ENCODE measurements at places on chromosomes 1 and 21.

DNA sequence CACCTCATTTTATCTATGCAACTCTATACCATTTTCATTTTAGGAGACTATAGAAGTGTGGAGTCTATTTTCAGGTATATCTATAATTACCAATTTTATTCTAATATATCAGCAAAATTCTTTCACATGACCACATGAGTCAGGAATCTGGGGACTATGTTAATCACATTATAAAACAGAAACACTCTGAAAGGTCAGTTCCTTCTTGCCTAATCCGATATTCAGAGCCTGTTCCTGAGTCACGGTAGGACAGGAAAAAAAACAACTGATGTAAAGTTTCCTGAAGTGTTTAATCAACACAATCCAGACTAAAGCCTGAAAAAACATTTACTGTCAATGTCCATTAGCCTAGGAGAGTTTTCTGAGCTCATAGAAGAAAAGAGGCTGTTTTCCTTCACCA, 1902.3 kb downstream of the NCAM2 start:
- DNase-seq: no peak

DNA sequence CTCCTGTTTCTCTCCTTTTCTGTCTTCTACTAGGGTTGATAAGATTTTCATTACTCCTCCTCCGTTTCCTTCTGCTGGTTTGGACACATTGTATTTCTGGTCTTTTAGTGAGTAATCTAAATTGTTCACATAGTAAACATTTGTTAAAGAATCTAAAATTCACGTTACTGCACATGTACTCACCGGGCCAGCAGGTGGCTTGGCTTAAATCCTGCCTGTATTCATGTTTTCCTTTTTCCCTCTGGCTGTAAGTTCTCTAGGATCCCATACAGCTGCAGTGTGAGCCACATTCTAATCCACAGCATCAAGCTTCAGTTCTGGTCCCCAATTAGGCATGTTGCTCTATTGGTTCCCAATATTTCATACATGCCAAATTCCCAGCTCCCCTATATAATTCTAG, 958.3 kb downstream of the ADGRL2 start:
- no peak for DNase-seq

DNA sequence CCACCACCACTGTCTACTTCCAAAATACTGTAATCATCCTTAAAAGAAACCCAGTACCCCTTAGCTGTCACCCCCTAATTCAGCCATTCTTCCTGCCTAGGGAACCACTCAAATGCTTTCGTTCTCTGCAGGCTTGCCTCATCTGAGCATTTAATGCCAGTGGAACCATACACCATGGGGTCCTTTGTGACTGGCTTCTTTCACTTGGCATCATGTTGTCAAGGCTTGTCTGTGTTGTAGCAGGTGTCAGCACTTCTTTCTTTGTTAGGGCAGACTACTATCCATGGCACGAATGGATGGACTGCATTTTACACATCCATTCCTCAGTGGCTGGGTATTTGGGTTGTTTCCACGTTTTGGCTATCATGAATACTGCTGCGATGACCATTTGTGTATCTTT, 28.5 kb downstream of the SH3BGR start:
- DNase-seq: no peak

DNA sequence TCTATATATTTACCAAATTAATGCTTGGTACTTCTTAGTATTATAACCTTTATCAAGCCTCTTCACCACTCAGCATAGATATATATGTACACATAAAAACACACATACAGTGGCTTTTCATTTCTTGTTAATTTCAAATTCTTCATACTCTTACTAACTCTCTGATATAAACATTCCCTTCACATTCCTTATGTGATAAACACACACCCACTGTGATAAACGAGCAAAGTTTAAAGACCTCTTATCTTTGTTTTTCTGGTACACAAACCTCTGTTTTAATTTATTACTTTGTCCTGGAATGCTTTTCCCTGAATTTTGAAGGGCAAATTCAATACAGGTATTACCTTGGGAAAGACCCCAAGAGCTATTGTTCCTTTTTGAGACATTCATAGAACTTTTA, 379.1 kb upstream of the TMPRSS15 start:
- no peak for DNase-seq

DNA sequence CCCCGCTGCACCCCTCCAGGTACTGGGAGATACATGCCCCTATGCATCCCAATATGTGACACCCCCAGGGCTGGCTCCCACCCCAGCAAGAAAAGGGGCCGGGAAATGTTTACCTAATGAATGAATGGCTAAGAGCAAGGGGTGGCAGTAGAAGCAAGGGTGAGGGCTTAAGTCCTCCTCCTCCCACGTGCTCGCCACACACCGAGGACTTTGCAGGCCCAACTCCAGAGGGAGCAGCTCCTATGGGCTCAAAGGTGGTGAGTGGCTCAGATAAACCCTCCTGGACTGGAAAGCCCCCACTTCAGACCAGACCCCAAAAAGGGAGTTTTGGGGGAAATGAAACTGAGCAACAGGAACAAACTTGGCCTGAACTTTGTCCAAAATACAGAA, 11.4 kb downstream of the SLC45A3 start:
- no peak for DNase-seq

DNA sequence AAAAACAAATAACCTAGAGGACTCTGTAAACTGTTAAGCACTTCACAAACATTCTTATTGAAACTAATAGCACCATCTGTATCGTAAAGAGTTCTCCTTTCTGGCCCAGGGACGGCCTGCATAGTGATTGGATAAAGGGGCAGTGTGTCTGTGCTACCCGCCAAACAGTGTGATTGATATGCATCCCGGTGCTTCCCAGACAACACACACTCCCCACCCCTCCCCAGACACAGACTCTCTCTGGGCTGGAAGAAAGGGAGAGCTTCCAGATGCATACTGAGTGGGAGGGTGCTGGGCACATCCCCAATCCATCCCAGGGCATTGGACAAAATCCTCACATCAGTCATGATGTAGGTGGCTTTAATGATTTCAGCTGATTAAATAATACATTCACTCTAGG, 3.7 kb downstream of the HSD11B1 start:
- DNase-seq: no peak

DNA sequence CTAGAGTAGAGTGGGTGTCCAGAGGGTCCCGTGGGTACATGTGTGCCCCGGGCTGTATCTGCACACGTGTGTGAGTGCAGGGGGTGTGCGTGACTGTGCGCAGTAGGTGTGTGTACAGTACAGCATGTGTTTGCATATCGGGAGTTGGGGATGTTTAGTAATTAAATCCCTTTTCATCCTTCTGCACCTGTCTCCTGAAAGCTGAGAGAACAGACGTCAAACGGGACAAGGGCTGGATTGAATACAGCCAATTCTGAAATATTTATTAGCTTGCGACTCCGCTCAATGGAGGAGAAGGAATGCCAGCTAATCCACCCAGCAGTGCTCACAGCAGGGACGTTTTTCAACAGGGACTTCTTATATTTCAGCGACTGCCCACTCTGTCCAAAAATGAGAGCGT, 44.7 kb upstream of the CASZ1 start:
- no peak for DNase-seq

- no peak for DNase-seq
These were observed 8.6 kb downstream of the ST6GALNAC3 start for GRCh38 chr1:76083189-76083588.

DNA sequence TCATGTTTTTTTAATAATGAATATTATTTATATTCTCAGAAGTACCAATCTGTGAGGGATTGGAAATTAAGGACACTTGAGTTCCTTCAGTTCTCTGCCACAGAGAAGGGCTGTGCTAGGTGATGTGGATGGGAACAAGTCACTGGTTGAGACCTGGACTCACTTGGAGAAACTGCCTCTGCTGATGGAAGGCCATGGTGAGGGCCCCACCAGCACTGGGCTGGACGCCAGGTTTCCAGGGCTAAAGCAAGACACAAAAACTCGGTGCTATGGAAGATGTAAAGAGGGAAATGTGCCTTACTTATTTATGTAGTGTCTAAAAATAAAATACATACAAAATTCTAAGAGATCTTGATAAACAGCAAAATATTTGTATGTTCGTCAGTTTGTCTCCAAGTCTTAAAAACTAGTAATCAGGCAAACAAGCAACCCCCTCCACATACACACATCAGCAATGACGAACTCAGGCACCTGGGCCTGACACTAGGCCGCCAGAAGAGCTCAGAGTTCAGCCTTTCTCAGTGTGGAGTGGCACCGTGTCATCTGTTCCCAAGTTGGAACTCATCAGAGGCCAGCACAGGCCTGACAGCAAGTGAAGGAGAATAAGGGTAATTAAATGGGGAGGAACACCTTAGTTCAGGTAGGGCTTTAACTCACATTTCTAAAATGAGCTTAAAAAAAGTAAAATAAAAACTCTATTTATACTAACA, 19.6 kb downstream of the SIPA1L2 start:
- DNase-seq: no peak

DNA sequence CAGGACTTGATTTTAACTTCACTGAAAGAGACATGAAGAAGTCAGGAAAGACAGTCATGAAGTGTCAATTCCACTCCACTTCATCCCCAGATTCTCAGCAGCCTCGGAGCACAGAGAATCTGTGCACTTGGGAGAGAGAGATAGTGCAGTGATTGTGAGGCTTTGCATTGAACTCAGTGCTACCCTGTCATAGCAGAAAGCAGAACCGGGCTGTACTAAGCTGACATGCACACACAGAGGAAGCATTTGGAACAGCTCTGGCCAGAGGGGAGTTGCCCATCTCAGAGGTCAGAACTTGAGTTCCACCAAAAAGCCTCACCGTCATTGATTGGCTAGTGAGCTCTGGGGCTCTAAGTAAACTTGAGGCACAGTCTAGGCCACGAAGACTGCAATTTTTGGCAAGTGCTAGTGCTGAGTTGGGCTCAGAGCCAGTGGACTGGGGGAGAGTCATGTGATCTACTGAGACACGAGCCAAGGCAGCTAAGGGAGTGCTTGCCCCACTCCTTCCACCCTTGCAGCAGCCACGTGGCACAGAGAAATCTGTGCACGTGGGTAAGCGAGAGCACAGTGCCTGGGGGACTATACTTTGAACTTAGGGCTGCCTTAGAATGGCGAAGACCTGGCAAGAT, 810.2 kb upstream of the ADAMTS5 start:
- DNase-seq: no peak

GRCh38 chr1:153360592-153361479, 3.2 kb downstream of the S100A9 start:
- no peak for DNase-seq

GRCh38 chr21:40140675-40141074, 273.4 kb downstream of the PCP4 start:
- no peak for DNase-seq
